ENCODE measurements at places on chromosomes 7 and 10.

- no peak for DNase-seq
These were observed 139.1 kb downstream of the ARHGAP12 start for GRCh38 chr10:31789555-31789954.

DNA sequence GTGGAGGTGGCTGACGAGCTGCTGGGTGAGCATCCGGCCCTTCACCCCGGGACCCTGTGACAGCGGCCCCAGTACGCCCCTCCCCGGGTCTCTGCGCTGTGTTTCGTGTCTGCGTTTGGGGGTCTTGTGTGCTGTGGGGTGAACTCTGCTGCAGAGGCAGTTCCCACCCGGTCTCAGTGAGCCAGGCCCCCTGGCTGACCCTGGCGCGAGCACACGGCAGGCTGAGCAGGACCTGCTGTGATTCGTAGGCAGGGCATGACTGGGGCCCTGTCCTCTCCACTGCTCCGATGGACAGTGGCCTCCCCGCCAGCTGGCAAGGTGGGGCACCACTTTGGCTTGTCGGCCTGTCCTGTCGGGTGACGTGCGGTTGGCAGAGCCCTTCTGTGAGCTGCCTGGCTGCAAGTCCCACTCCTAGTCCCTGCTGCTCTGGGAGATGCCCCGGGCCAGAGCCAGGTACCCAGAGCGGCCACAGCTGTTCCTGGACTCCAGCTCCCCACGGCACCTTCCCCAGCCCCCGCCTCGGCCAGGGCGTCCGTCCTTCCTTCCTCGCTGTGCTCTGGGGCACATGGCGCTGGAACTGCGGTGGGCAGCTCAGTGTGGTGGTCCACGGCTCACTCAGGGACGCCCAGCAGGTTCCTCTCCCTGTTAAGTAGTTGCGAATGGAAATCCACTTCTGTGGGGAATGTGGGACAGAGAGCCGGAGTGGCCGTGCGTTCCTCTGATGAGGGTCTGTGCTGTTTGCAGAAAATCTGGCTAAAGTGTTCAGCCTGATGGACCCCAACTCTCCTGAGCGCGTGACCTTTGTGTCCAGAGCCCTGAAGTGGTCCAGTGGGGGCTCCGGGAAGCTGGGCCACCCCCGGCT, 10.5 kb downstream of the GET4 start:
- no peak for DNase-seq

DNA sequence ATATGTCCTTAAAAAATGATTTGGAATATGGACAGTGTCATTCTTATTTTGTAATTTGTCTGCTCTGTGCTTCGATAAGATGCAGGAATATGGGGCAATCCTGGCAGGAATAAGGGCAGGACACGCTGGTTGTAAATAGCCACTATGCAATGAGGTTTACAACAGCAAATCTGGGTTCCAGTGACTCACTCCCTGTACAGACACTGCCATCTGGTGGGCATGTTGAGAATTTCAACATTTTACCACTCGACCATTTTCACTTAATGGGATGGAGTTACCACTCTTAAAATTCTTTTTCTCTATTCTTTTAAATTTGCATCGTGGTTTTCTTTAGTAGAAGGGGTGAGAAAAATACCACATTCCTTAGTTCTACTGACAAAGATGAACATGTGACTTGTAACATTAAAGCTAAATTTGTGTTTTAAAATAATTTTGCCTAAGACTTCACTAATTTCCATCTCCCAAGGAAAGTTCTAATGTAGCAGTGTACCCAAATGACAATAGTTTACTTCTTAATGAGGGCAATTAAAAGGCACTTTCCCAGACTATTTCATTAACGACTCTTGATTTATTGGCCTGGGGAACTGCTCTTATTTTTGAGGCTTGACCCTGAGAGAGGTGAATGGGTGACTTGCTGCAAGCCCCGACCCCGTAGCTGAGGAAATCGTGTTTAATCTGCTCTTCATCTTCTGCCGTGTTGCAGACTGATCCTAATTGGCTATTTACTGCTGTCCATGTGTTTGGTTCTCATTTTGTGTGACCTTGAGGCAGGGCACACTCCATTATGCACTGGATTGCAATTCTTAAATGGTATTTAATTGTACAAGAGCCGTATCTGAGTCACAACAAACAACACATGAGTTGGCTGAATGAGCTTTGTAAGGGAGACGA, 173.6 kb upstream of the IMMP2L start:
- no peak for DNase-seq

DNA sequence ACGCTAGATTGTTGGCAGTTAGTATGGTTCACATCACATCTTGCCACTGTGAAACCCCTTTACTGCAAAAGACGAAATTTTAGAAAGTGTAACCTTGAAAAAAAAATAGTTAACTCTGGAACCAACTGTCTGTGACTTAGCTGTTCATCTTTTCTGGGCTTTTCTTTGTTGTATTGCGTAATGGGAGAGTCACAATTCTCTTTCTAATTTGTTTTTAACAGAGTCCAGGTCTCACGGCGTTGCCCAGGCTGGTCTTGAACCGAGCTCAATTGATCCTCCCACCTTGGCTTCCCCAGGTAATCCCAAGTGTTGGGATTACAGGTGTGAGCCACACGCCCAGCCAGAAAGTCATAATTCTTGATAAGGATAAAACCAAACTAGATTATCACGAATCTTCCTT, 14.5 kb downstream of the UBE3C start:
- DNase-seq, result no peak

DNA sequence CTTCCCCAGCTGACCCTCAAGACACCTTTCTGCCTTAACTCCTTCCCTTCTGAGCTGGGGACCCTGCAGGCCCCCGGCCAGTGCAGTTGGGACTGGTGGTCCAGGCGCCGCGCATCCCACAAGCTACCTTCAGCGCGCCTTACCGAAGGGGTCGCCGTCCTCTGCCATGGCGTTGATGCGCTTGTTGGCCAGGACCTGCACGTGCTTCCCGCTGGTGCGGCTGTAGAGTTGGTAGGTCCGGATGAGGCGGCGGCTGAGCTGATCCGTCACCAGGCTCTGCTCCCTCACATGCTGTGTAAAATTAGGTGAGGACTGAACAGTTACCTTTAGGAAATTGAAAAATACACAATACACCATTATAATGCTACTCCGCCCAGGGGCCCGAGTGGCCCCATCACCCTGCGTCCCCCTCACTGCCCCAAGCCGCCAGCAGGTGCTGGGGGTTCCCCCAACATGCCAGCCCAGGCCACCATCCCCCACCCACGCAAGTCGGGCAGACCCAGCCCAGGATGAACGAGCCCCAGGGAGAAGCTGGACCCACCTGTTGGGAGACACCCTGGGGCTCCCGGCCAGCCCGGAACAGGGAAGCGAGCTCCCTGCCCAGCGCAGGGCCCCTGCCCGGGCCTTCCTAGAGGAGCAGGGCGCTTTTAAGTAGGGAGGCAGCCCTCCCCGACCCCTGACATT, 1.2 kb downstream of the FGF8 start:
- no peak for DNase-seq

DNA sequence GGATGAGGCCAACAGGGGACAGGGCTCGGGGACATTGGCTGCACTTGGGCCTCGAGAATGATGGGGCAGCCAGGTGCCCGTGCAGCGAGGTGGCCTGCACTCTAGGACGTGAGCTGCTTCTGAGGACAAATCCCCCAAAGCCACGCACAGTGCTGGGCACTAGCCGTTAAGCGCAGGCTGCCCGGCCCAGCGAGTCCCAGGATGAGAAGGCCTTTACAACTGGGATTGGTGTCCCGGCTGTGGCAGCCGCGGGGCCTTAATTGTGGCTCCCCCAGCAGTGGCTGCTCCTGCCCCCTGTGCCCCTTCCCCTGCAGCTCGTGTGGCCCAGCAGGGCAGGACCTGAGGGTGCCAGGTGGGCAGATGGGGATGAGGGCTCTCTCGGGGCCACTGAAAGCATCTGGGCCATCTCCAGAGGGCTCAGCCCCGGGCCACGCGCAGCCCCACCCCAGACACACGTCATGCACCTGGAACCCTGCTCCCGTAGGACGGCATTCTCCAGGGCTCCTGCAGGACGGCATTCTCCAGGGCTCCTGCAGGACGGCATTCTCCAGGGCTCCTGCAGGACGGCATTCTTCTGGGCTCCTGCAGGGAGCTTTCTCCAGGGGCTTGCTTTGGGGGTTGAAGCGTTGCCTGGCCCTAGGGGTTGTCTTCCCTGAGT, 6.6 kb downstream of the PWWP2B start:
- DNase-seq, result no peak
